Metanephros (tissue), 2 donors: ENCODE measurements at places on chromosomes 12 and 14. TPM values are rescaled to one million over a fixed set of nuclear protein-coding genes. Genes with fewer than 3 reads are reported as not detected.

The SLC5A8 gene
- 21.5 TPM for total RNA-seq

The PRR4 gene
- total RNA-seq = 7.2 TPM

The IKBIP gene
- total RNA-seq = 14.3 TPM

The HOXC6 gene
- 17.0 TPM for total RNA-seq

The SDR9C7 gene
- total RNA-seq = not detected

The SYT1 gene
- 23.6 TPM for total RNA-seq

The KERA gene
- total RNA-seq = 2.7 TPM

The PPP4R4 gene
- total RNA-seq = 0.06 TPM

The ZDHHC22 gene
- 0.18 TPM for total RNA-seq

The COCH gene
- total RNA-seq = 2.3 TPM

The TBC1D30 gene
- 9.5 TPM for total RNA-seq

The USP44 gene
- 2.3 TPM for total RNA-seq

The KLRF2 gene
- total RNA-seq = not detected

The KRT2 gene
- total RNA-seq = not detected

The BCL11B gene
- total RNA-seq = 2.9 TPM

The GALNT16 gene
- 5.8 TPM for total RNA-seq

The RDH16 gene
- total RNA-seq = 1.1 TPM

The CACNB3 gene
- total RNA-seq = 24.8 TPM

The LRFN5 gene
- total RNA-seq = 15.5 TPM

The CDK17 gene
- total RNA-seq = 63.6 TPM

The AKAP3 gene
- total RNA-seq = 1.8 TPM
